ENCODE measurements at places on chromosomes 11 and 22. TPM values are rescaled to one million over a fixed set of nuclear protein-coding genes. Genes with fewer than 3 reads are reported as not detected.

The MS4A15 gene
- under 0.01 TPM for total RNA-seq

The MB gene
- total RNA-seq, result not detected

- DNase-seq, result no peak
Observed at GRCh38 chr11:92675303-92675702, 294.1 kb upstream of the MTNR1B start.

The OR51B5 gene
- not detected for total RNA-seq

DNA sequence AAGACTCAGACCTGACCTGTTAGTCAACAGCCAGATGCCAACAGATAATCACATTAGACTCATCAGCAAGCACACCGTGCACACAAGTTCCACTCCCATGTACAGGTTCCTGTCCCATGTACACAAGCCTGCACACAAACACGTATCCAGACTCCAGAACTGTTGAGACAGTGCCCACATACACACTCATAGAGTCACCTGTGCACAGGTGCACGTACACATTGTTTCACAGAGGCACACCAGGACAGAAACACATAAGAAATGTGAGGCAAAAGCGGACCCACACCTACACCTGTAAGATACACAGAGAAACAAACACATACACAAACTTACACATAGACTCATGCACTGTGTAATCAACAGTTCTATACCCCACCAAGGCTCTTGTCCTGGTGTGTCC lies 2.7 kb upstream of the ZNF74 start:
- no peak for DNase-seq

- no peak for DNase-seq
Observed at GRCh38 chr11:32109138-32109537, 18.3 kb downstream of the RCN1 start.

- DNase-seq, result no peak
Observed at GRCh38 chr11:86176165-86176884, 68.2 kb upstream of the EED start.

The ANO5 gene
- under 0.01 TPM for total RNA-seq

- no peak for DNase-seq
Observed at GRCh38 chr11:7537265-7537664, 23.5 kb downstream of the PPFIBP2 start.

The CCDC73 gene
- total RNA-seq, result not detected

- DNase-seq, result no peak
Observed at GRCh38 chr11:78209478-78209877, 20.8 kb downstream of the USP35 start.

- peak; percentile 43 for DNase-seq
Observed at GRCh38 chr11:126332221-126332711, 23.2 kb upstream of the ST3GAL4 start.

The C1QTNF4 gene
- total RNA-seq, result not detected

- no peak for DNase-seq
Observed at GRCh38 chr11:66687831-66688281, 10.2 kb upstream of the RBM4B start.

DNA sequence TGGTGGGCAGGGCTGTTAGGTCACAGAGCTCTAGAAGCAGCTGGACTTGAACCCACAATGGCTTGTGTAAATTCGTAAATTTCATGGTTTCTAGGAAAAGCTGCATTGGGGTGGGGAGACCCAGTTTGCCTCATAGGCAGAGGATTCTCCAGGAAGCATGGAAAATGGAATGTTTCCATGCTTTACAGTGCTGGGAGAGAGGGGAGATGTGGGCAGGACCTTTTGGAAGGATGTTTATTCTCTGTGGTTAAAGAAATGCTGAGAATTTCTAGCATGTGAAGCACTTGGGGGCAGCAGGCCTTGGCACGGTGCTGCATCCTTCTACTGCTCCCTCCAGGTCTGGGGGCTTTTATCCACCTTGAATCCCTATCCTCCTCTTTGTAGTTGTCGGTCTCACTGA lies 46.3 kb downstream of the TRAF6 start:
- DNase-seq, result no peak

DNA sequence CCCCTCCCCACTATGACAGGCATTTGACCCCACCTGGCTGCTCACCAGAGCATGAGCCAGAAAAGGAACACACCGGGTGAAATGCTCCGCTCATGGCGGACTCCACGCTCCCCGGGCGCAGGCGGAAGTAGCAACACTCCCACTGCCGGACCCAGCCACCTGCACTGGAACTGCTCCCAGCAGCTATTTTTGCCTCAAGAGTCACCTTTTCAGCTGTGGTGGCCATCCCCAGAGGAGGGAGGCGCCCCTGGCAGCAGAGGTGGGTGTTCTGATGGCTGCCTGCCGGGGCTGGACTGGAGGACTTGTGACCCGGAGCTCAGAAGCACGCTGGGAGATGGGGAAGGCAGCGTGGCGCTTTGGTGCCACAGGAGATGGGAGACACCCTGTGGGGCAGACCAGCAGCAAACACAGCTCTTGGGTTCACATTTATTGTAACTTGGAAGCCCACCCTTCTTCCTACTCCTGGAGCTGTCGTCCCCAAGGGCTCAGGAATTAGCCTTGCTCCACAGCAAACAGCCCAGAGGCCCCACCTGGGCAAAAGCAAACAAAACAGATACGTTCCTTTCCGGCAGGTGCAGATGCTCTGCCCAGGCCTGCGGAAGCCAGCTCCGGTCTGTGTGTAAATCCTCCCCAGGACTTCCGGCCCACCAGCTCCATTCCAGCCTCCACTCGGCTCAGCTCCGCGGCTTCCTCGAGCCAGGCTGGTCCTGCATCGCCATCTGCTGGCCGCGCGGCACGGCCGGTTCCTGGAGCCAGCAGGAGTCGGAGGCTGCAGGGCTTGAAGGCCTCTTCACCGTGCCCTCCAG lies 3.7 kb downstream of the RPS19BP1 start:
- DNase-seq, result peak; percentile 90

DNA sequence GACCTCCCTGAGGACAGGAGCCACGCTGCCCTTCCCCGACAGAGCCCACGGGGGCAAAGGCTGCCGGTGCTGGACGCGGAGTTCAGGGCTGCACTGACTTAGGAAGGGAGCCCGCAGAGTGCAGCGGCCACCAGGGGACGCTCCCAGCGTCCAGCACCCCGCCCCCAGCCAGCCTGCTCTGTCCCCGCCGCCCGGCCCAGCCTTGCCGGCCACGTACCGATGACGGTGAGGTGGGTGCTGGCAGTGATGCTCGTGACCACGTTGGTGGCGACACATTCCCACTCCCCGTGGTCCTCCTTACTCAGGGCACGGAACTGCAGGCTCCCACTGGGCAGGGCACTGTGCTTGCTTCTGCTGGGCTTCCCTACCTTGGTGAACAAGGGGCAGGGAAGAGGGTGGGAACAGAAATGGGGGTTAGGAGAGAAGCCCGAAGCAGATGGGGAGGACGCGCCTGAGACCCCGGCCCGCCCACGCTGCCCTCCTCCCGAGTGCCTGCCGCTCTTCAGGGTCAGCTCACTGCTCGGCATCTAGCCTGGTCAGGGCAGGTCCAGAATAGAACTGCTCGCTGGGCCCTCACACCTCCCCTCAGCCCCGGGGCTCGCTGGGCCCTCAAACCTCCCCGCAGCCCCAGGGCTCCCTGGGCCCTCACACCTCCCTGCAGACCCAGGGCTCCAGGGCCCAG lies 25.9 kb downstream of the IGSF9B start:
- peak; percentile 7 for DNase-seq

DNA sequence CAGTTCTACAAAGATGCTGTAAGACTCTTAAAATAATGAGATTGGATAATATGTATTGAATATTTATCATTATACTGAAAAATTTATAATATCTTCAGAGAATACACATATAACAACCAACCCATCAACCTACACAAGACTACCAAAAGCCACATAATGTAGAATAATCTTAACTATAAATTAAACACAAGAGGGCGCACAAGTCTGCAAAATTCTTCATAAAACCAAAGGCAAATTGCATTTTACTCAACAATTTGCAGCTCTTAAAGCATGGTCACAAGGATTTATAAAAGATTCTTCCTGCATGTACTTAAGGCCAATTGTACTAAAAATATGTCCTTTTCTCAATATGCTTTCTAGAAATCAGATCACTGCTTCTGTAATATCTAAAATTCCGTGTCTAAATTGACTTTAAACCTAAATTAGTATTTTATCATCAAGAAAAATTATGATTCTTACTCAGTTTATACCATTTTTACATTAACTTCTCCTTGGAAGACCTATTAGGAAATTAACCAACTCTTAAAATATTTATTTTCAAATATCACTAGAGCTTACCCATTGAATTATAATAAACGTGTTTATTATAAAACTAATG lies 79.0 kb downstream of the TTC28 start:
- peak; percentile 68 for DNase-seq

- peak; percentile 33 for DNase-seq
Observed at GRCh38 chr11:86869966-86870570, 69.7 kb downstream of the PRSS23 start.

The VSIG10L2 gene
- total RNA-seq, result not detected

GRCh38 chr11:108474664-108475463 lies 7.5 kb upstream of the C11orf65 start:
- DNase-seq, result no peak

DNA sequence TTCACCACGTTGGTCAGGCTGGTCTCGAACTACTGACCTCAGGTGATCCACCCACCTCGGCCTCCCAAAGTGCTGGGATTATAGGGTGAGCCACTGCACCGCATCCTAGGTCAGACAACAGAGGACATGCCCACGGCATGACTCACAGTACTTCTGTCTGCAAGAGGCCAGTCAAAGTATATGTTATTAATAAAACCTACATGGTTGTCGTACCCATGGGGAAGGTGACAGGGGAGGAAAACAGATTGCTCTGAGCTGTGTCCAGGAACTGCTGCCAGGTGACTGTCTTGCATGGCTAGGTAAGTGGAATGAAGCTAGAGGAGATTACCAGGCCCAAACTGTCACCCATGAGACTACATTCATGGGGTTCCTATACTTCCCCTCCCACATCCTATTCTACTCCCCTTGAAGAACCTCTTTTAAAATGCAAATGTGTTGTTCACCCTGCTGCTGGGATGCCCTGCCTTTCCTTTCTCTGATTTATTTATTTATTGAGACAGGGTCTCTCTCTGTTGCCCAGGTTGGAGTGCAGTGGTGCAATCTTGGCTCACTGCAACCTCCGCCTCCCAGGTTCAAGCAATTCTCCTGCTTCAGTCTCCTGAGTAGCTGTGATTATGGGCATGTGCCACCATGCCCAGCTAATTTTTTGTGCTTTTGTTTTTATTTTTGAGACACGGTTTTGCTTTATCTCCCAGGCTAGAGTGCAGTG lies 2.0 kb upstream of the NLRX1 start:
- DNase-seq, result peak; percentile 60
